COR-L47 (cell line): ENCODE measurements at places on chromosomes 7 and 10.
A peak's percentile ranks its signal among the peaks of the same experiment; 100 is the strongest.

DNA sequence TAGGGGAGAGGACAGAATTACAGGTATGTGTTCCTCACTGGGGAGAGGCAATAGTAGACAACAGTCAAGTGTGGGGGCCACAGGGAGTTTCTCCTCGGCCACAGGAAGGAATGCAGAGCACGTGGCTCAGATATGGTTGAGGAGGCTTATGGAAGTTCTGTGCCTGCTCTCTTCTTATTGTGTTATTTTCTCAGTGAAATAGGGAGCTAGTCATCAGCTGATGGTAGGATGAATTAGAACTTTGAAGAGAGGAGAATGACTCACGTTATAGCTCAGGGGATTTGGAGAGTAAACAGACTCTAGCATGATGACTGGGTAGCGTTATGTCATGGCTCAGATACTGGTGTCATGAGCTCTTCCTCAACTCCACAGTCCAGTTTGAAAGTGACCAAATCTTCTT is 308.3 kb upstream of the IGFBP3 start:
- DNase-seq, result no peak

GRCh38 chr10:97131666-97132065 is 54.1 kb downstream of the SLIT1 start:
- DNase-seq, result no peak

- no peak for DNase-seq
These were observed 83.3 kb downstream of the PLXNA4 start for GRCh38 chr7:132492823-132493445.

GRCh38 chr7:133575726-133576440 is 323.0 kb downstream of the EXOC4 start:
- no peak for DNase-seq

DNA sequence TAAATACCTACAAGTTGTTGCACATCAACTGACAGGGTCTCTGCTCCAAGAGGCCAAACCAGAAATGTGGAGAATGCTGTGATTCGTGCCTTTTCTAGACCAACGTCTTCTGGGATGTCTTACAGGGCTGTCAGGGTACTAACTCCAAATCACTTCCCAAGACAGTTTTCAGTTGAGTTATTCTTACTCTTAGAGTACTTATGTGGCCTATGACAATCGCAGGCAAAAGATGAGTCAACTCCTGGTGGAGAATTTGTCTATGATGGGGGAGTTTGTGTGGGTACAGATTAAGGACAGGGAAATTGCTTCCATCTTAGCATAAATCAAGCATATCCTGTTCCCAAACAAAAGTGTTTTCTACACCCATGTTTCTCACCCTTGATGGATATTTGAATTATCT is 734.8 kb downstream of the TNS3 start:
- DNase-seq, result no peak

- DNase-seq, result peak; percentile 19
These were observed 35.2 kb upstream of the FZD1 start for GRCh38 chr7:91228927-91229558.

- peak; percentile 48 for DNase-seq
These were observed 993 bp downstream of the ZC3HAV1 start for GRCh38 chr7:139108266-139109187.

GRCh38 chr10:117663750-117664149 is 121.2 kb downstream of the EMX2 start:
- no peak for DNase-seq

DNA sequence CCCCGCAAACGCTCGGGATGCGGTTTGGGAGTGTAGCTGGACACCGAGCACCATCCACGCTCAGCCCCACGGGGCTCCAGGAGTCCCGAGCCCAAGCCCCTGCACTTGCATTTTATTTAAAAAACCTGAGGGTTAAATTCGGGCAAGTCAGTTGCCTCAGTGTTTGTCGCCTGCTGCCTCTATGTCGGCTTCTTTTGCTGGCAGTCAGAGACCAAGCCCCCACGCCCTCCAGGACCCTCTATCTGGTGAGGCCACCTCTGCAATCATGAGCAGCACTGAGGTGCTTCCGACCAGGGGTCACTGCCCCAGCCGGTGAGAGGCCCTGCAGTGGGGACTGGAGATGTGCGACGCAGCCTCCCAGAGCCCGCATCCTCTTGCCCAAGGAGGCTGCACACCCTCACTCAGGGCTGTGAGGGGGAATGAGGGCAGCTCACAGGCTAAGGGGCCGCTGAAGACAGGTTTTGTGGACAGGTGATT is 13.3 kb upstream of the ZNF273 start:
- DNase-seq, result no peak

DNA sequence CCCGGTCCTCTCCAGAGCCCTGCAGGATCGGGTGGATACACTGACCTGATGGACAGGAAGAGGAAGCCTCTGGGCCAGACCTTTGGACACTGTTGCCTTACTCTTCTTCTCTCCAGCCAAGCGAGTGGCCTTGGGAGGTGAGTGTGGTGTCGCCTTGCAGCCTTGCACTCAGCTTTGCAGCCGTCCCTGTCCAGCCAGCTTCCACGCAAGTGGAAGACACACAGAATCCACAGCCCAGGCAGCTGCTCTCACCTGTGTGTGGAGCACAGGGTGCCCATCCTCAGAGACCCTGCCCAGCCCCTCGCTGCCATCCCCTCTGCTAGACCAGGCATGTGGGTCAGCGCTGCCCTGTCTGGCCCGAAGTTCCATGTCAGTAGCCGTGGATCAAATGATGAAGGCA is 239.1 kb downstream of the EBF3 start:
- DNase-seq, result no peak

- no peak for DNase-seq
These were observed 31.9 kb downstream of the MICU1 start for GRCh38 chr10:72593963-72594362.

DNA sequence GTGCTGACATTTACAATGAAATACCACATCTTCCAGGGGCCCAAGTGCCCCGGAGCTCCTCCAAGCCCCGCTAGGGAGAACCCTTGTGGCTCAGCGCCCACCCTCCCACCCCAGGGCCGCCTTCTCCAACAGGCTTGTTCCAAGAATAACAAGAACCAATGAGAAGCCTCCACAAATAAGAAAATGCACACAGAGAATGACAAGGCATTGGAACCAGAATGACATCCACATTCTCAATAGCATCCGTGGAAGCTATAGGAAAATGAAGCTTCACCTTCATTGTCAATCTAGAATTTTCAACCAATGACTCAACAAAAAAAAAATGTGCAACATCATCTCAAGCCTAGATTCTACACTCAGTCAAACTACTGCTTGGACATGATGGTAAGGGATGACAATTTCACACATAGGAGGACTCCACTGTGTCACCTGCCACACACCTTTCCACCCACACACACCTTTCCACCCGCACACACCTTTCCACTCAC is 50.4 kb upstream of the PPP2R2D start:
- no peak for DNase-seq

GRCh38 chr10:94591461-94592205 is 46.0 kb downstream of the HELLS start:
- no peak for DNase-seq

GRCh38 chr10:84308481-84309304 is 19.7 kb upstream of the CCSER2 start:
- DNase-seq, result peak; percentile 26

GRCh38 chr10:58266003-58266825 is 1.5 kb downstream of the IPMK start:
- no peak for DNase-seq

- no peak for DNase-seq
These were observed 69.1 kb upstream of the FOXP2 start for GRCh38 chr7:114345494-114345893.

- no peak for DNase-seq
These were observed 128.1 kb upstream of the PTPRZ1 start for GRCh38 chr7:121744877-121745276.

DNA sequence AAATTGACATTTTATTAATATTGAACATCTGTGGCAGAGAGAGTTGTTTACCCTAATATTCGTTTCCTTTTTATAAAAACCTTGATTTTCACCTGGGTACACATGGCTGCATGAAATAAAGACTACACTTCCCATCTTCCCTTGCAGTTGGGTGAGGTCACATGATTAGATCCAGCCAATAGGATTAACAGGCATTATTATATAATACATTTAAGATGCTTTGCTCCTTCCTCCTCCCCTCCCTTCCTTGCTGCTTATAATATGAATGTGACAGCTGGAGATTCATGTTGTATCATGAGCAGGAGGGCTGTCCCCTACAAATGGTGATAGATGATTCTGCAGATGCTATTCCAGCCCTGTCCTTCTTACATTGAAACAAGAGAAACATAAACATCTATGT is 146.6 kb downstream of the SH2D4B start:
- DNase-seq, result no peak

DNA sequence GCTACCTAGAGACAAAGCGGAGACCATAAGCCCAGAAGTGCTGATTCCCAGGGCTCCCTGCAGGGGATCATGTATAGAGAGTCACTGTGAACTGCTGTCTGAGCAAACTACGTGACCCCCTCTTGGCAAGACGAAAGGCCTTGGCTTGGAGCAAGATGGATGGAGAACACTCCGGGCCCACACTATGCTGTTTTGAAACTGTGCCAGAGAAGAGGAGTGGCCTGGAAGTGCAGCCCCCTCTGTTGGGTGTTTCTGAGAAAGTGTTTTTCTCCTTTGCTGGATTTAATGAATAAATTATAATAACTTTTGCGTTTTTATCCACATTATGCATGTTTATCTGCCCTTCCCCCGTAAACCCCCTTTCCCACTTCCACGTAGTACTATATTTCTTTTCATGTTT is 639.3 kb upstream of the GALNT17 start:
- no peak for DNase-seq

GRCh38 chr7:2802101-2802500 is 42.0 kb downstream of the GNA12 start:
- DNase-seq, result no peak

GRCh38 chr10:29947701-29948060 is 111.7 kb downstream of the JCAD start:
- no peak for DNase-seq

- DNase-seq, result no peak
These were observed 443.2 kb upstream of the SEMA3A start for GRCh38 chr7:84637568-84638338.

DNA sequence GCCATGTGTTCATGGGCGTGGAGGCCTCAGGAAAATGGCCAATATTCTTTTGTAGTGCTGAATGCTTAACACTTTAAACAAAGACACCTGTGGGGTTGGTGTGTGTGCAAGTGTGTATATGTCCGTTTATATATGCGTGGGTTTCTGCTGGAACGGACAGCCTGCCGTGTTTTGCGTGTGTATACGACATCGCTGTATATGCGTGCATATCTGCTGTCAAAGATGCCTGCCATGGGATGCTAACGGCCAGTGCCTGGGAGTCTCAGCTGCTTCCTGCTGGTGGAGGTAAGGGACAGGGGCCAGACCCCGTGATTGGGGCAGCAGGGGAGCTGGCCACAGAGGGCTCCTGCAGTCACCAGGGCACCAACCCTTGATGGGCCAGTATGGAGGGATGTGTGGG is 216.3 kb upstream of the SHH start:
- DNase-seq, result no peak

DNA sequence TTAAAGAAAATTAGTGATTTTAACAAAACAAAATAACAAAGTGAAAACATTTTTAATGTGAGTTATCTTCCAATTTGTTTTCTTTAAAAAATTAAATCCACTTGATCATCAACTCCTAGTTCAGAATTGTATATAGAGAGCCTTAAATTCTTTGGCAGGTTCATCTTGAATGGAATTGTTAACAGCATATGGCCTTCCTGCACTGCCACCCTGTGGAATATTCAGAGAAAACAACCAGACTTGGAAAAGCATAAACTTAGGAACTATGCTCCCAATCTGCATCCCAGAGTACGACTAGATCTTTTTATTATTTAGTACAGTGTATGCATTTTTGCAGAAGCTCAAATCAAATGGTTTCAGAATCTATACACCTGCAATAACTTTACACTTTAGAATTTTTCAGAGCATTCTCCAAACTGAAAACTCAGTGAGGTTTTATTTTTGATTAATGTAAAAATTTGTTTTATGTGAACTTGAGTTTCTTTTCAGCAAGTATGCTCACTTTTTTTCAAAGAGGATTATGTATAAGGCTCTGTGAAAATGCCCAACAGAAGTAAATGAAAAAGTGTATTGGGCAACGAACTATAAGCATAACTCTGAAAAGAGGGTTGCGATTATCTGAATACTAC is 44.9 kb upstream of the ANK3 start:
- peak; percentile 58 for DNase-seq

DNA sequence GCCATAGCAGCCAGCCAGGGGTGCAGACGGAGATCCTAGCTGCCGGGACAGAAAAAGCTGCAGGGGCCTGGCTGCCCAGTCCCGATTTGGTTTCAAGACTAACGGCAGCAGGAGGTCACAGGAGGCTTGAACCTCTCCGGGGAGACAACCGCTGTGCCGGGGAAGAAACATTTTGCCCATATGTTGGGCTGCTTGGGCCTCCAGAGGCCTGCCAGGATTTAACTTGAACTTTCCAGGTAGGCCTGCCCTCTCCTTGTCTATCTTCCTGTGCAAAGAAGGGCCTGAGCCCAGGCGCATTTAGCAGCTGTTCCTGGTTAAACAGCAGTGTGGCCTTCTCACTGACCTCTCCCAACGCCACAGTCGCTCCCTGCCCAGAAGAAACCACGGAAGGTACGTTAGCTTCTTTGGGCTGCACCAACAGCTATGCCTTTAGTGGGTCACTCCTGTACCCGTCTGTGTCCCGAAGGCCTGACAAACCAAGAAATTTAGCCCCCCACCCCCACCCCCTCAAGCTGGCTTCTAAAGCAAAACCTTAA is 17.1 kb upstream of the PTF1A start:
- DNase-seq, result no peak

DNA sequence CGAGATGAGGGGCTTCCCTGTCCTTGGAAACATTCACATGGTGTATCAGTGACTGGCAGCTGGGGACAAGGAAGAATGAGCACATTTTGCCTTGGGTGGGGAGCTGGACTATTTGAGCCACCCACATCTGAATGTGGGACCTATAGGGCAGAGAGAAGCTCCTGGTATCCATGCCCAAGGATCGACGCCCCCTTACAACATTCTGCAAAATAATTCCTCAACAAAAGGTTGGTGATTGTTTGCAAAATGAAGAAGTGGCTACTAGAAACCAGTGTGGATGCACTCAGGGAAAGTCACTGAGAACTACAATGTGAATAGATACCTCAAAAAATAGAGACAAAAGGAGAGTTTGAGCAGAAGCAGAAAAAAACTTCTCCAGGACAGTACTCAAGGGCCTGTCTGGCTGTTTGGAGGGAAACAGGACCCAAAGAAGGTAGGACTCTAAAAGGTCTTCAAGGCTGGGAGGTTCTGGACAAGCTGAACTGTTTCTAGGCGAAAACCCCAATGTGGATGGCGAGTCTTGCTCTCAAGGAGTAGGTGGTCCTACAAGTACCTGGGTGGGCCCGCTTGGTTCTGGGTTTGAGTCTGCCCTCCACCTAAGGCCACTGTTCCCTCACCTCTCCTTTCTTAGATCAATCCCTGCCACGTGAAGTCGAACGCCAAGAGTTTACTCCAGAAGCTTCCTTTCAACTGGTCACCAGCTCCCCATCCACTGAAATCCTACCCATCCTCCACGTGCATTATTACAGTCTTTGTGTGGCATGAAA is 125.0 kb upstream of the ZNF746 start:
- no peak for DNase-seq

- DNase-seq, result no peak
These were observed 31.1 kb downstream of the SH3PXD2A start for GRCh38 chr10:103824281-103824680.
